ENCODE measurements at places on chromosomes 1 and 21.

DNA sequence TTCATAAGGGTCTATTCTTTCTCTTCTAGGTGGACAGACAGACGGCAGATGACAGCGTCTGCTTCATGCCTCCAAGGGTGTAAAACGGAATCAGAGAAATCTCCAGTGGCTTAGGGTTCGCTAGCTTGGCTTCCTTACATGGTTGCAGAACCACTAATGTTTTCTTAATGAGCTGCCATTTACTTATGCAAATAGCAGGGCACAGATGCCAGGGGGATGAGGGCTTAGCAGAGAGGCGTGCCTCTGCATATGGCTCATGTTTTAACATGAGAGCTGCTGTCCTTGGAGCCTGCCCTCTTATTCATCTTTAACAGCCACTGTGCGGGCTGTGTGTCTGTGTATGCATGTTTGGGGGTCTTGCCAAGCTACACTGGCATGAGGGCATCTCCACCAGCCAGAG, 119.6 kb downstream of the IER5 start:
- no peak for DNase-seq

- DNase-seq: peak; percentile 25
Observed at GRCh38 chr21:29195981-29196669, 65.7 kb downstream of the MAP3K7CL start.

- peak; percentile 45 for DNase-seq
Observed at GRCh38 chr1:182601416-182601786, 2.8 kb downstream of the RGS16 start.

DNA sequence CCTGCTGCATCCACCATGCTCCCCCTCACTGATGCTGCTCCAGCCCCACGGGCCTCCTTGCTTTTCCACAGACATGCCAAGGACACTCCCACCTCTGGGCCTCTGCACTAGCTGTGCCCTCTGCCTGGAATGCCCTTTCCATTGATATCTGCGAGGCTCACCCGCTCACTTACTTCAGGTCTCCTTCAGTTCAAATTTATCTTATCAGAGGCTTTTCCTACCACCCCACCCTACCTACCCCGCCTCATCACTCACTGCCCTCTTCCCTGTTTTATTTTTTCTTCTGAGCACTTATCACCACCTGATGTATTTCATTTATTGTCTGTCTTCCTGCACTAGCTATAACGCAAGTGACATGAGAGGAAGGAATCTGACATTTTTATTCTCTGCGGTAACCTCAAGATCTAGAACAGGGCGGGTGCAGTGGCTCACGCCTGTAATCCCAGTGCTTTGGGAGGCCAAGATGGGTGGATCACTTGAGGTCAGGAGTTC, 7.0 kb downstream of the HSPG2 start:
- DNase-seq: no peak

GRCh38 chr1:167629681-167630567, at the start of gene RCSD1:
Gene RCSD1 (plus strand): TSS chr1:167630232. CDS start chr1:167630424, 192 bp downstream.
- DNase-seq: peak; percentile 53

- no peak for DNase-seq
Observed at GRCh38 chr1:212976586-212976985, 26.2 kb downstream of the VASH2 start.

DNA sequence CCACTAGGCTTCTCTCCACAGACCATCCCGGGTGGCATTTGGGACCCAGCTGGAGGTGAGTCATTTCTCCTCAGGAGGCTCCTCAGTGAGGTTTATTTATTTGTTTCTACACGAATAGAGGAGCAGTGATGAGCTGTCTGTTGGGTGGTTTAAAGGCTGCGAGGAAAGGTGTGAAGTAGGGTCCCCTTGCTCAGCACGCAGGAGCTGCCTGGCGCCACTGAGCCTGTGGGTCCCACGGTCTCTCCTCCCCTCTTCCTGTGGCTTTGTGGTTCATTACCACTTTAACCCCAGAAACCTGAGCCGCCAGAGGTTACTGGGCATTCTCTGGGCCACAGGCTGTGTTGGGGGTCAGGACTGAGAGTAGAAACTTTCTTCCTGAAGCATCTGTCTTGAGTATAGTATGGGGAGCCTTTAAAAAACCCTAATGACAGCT, 39.9 kb downstream of the IL6R start:
- no peak for DNase-seq

DNA sequence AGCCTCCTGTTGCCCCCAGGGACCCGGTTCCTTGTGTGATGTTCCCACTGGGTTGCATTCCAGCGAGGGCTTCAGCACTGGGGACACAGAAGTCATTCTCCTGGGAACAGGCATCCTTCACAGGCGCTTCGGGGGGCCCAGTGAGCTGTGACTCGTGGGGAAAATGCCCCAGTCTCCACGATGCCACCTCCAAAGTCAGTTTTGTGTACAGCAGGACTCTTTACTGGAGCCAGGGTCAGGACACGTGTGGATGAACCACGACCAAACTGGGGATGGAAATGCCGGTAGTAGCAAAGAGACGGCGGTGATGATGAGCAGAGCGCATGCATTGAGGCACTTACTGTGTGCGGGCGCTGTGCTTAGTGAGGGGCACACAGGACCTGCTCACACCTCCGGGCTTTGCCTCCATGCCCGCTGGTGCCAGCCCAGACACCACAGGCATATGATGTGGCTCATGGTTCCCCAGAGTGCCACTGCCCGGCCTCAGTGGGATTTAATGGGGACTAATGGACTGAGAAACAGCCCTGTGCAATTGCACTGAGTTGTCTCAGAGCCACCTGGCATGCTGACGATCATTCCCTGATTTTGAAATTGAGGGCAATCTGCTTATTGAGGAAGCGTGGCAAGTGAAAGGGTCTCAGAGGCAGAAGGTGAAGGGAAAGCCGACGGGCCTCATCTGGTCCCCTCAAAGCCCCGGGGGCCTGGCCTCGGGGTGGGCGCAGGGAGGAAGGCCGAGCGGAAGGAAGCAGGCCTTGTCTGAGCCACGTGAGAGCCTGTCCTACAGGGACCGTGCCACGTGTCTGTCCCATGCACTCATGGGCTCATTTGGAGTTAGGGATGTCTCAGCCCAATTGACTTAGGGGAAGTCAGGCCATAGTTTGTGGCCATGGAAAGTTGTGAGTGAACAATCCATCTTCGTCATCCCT, 91.4 kb downstream of the PDE9A start:
- no peak for DNase-seq

GRCh38 chr21:41681348-41681801, 85.5 kb downstream of the RIPK4 start:
- no peak for DNase-seq
